ENCODE measurements at places on chromosomes 4 and X.

GRCh38 chr4:140158365-140159030 lies 4.5 kb upstream of the MAML3 start:
- DNase-seq: no peak

DNA sequence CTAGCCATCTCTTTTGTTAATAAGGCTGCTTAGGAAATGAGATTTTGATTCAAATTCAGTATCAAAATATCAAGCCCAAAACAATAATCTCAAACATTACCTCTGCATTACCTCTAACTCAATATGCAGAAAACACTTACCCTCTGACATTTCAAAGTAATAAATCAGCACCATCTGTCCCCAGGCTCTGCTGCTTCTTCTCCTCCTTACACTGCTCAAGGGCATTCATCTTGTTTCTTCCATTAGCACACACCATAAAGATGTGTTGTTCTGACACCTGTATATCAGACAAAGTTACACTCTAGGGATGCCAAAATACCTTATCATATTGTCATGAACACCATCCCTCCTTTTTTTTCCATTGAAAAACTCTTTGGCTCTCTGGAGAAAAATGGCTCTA lies 1630.3 kb downstream of the RPA4 start:
- no peak for DNase-seq

DNA sequence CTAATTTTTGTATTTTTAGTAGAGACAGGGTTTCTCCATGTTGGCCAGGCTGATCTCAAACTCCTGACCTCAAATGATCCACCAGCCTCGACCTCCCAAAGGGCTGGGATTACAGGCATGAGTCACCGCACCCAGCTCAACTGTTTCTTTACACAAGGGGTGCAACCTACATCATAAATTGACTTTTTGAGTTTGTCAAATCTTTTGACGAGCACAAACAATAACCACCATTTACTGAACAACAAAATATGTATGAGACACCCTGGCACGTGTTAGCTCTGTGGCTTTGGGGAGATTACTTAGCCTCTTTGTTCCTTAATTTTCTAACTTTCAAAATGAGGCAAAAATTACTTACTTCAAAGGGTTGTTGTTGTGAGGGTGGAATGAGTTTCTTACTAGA lies 23.5 kb upstream of the SLC34A2 start:
- DNase-seq: no peak

DNA sequence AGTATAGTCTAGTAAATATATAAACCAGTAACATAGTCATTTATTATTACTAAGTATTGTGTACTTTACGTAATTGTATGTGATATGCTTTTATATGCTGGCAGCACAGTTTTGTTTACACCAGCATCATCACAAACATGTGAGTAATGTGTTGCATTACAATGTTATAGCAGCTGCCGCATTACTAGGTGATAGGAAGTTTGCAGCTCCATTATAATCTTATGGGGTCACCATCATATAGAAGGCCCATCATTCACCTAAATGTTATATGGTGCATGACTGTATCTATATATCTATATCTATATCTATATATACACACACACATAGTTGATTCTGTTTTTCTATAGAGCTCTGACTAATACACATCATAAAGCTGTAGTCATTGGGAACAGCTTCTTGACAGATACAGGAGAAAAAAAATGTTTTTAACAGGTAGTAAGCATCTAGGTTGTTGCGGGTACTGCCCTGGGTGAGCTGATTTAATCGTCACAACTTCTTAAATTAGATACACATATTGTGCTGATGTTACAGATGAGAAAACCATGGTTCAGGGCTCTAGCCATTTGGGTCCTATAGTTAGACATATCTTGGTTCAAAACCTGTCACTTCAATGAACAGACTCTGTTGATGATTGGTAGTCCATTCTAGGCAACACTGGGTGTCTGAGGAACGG lies 77.9 kb downstream of the CLNK start:
- DNase-seq: no peak

DNA sequence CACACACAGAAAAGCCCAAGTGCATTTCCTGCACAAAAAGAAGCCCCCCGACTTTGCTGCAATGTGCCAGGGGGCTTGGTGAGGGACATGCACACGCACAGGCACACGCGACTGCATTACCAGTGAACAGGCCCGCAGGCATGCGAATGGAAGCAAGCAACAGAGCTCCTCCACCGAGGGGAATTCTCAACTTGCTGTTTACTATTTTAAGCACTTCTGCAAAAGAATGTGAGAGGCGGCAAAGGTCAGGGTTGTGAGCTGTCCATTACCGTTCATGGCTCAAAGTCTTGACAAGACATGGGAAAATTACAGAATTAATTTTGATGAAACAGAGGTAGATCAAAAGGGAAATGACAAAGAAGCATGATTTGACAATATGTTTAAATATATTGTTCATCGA lies 342.5 kb upstream of the NOCT start:
- no peak for DNase-seq

Data from ecto neural progenitor cell (in vitro differentiated cells).